Stimulated activated CD8-positive, alpha-beta memory T cell treated with anti-CD3 and anti-CD28 coated beads, Interleukin-7, amount 100 ng/mL, for 48 hours (primary cell): ENCODE measurements at places on chromosomes 4 and X.

- no peak for DNase-seq
These were observed 60.4 kb upstream of the PDHA2 start for GRCh38 chr4:95779447-95779846.

- DNase-seq = no peak
These were observed 2.1 kb downstream of the BRWD3 start for GRCh38 chrX:80807606-80807991.

DNA sequence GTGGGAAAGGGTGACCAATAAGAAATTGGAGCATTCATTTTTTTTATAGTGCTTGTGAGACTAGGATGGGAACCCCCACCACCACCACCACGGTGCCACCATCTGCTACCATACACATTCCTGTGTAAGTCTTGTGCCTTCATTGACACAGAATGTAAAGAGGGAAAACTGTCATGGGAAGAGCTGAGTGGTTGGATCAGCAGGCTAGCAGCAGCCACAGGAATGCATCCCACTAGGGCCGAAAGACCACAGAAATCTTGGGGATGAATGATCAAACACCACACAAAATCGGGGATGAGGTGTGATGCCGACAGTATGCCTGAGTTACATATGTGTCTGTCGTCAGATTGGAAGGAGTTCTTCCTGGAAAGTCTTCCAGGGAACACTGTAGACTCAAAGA lies 69.2 kb downstream of the SRPX start:
- DNase-seq = no peak

DNA sequence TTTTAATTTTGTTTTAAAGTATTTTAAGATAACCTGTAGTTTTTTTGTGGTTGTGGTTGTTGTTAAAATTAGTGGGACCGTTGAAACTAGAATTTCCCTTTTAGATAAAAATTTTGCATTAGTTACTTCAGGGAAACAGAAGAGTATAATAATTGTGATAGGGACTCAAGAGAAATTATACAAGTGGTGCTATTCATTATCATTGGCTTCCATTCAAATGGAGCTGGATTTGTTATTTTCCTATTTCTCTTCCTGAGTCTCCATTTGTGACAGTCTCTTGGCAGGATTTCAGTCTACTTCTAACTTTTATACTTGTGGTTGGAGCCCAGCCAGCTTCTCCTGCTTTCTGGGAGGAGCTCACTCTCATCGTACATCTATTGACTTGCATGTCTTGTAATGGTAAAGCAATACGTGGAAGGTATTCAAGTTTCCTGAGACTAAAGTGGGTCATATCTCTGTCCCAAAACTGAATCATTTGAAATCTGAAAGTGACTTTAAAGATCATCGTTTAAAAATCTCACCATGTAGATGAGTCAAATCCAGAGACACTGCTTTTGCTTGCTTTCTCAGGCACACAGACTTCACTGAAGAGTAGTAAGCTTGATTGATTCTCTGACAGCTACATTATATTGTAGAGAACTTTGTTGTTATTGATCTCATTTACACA lies 155.8 kb downstream of the RPA4 start:
- DNase-seq = no peak

DNA sequence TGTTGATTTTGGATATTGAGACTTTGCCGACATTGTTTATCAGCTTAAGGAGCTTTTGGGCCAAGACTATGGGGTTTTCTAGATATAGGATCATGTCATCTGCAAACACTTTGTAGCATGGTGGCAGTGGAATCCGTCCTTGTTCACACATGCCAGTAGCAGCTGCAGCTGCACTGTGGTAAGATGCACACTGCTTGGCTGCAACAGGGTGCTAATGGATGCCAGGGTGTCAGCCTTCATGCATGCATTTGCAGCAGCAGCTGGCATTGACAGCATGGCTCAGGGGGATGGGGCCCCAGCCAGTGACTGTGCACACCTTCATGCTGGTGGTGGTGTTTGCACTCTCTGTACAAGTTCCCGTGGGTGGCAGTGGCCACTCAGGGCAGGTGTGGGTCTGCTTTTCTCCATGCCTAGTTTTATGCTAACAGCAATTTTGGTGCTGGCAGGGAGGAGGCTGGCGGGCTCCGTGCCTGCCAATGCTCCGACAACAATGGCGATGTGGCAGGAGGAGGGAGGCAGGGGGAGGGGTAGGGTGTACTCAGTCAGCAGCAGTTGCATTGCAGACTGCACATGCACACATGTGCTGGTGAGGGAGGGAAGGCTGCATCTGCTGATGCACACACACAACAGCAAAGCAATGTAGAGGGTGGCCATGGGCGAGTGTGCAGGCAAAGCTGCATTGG lies 37.5 kb downstream of the BEX3 start:
- DNase-seq = no peak

- DNase-seq = no peak
These were observed 168.9 kb downstream of the DCK start for GRCh38 chr4:71162386-71162785.

DNA sequence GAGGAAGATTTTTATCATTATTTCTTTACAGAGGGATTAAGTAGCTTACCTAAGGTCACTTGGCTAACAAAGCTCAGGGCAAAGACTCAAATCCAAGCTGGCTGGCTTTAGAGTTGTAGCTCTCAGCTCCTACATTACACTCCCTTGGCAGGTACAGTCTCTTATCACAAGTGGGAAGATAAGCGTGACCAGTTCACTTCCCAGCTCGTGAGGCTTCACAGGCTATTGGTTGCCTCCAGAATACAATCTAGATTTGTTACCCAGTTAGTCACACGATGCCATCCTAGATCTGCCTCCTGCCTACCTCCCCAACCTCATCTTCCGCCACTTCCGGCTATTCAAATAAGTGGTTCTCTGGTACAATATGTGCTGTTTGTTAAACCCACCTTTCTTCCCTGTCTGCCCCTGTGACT lies 3.7 kb downstream of the MMRN1 start:
- no peak for DNase-seq

- DNase-seq = no peak
These were observed 32.2 kb downstream of the GPAT3 start for GRCh38 chr4:83568062-83568461.

GRCh38 chr4:56649445-56650261 lies 31.4 kb downstream of the HOPX start:
- no peak for DNase-seq

DNA sequence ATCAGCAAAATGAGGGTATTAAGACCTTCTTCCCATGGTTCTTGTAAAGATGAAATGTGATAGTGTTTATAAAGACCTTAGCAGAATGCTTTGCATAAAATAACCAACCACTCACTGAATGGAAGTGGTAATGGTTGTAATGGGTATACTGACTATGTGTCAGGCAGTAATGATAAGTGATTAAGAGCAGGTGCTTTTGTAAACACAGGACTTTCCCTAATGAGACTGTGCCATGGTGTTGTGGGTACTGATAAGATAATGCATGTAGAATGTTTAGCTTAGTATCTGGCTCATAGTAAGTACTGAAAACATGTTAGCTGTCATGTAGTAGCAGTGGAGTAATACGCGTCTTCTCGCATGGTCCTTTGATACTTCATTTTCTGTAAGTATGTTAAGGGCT lies 6.9 kb downstream of the LSM6 start:
- DNase-seq = no peak

DNA sequence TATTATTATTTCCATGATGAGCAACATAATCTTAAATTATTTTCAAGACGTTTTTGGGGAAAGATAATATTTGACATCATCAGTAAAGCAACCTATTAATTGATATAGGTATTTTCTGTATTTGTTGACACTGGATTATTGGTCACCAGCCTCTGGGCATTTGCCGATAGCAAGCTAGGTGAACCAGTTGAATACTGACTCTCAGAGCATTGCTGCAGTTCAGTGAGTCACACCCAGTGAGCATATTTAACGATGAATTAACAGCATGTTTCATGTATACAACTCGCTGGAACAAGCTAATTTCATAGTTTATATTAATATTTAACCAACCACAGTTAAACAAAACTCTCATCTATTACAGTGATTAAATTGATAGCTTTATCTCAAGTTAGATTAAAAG lies 1006.0 kb upstream of the DIAPH2 start:
- DNase-seq = no peak

DNA sequence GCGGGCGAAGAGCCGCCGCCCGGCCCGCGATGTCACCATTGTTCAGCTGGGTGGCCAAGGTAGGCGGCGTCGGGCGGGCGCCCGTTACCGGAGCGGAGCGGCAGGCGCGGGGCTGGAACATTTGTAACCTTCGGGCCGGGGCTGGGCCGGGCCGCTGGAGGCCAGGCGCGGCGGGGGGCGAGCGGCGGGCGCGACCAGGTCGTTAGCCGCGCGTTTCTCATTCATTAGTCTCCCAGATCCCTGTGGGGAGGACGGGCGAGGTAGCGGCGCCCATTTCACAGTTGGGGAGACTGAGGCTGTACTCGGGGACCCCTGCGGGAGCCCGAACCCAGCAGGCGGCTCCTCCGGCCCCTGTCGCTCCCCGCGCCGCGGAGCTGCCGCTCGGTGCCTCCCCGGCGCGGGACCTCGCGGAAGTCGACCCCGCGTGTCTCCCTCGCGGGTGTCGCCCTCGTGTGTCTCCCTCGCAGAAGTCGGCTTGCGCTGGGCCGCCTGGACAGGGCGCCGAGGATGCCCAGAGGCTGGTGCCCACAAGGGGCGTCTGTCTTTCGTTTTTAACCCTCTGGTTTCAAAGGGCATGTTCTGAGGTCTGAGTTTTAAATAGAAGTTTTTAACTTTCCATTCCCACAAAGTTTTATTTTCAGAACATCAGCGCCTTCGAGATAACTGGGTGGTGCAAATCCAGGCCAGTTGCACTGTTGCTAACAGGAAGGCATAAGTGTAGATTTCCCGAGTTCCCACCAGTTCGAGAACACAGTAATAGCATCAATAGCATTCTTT lies 17.5 kb downstream of the PTTG2 start:
- peak; percentile 49 for DNase-seq

DNA sequence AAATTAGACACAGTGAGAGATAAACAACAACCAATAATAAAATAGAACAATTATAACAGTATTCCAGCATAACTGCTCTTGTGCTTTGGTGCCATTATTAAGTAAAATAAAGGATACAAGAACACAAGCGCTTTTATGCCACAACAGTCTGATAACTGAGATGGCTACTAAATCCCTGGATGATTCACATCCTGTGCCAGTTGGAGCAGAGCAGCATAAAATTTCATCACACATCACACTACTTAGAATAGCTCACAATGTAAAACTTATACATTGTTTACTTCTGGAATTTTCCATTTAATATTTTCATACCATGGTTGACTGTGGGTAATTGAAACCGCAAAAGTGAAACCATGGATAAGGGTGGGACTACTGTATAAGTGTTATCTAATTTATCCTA lies 399.9 kb upstream of the CNKSR2 start:
- DNase-seq = no peak

- no peak for DNase-seq
These were observed 11.3 kb upstream of the LIMCH1 start for GRCh38 chr4:41526628-41527027.

DNA sequence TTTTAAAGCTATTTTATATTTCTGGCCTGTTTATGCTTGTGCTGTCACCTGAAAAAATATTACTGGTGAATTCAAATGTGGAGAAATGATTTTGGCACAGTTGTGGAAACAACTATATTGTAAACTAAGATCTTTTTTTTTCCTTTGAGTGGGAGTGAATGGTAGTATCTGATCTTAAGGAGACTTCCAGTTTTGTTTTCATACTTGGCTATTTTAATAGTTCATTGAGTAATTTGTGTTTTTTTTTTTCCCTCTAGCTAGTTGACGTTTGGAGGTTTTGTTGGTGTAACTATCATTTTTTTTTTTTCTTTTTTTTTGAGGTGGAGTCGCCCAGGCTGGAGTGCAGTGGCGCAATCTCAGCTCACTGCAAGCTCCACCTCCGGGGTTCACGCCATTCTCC lies 10.5 kb downstream of the STAG2 start:
- DNase-seq = no peak

- no peak for DNase-seq
These were observed 30.6 kb upstream of the SCML1 start for GRCh38 chrX:17706676-17707075.

- no peak for DNase-seq
These were observed 5.0 kb downstream of the ARMCX5 start for GRCh38 chrX:102604327-102604726.

GRCh38 chr4:119211867-119212233 lies 663 bp upstream of the USP53 start:
- DNase-seq = no peak

- DNase-seq = no peak
These were observed 197.8 kb upstream of the AGTR2 start for GRCh38 chrX:115972717-115973116.

DNA sequence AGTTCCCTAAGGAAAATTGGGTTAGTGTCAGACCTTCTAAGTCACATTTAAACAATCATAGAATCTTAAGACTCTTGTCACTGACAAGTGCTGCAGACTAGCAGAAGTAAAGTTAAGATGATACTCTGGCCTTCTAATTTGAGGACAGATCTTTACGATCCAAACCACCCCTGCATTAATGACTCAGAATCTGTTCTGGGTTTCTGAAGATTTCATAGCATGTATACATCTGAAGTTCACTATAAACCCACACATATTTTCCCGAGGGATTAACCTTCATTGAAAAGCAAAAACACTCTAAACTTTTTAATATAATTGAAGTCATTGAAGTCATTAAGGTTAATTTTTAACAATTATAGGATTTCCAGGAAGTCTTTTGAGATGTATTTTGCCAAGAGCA lies 674.3 kb downstream of the IQCM start:
- DNase-seq = no peak

GRCh38 chr4:102799816-102800215 lies 27.5 kb downstream of the UBE2D3 start:
- DNase-seq = no peak

GRCh38 chr4:41646862-41647261 lies 101.7 kb downstream of the PHOX2B start:
- no peak for DNase-seq

- no peak for DNase-seq
These were observed 15.2 kb downstream of the CTBP1 start for GRCh38 chr4:1233641-1234308.

DNA sequence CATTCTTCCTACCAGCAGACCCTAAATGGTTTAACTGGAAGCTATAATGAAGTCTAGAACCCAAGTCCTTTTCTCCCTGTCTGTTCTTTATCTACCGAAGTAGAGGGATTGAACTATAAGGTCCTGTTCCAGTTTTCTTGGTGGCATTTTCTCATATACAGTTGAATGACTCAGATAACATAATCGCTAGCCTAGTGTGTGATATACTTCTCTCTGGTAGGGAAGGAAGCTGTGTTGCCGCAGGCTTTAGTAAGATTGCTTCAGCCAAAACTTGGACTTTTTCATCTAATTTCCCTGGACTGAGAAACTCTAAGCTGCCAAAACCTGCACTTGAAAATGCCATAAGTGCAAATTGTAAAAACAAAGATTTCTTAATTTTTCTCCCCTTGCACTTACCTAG lies 123.4 kb downstream of the NWD2 start:
- no peak for DNase-seq

GRCh38 chr4:94634271-94634670 lies 123.5 kb upstream of the BMPR1B start:
- no peak for DNase-seq

DNA sequence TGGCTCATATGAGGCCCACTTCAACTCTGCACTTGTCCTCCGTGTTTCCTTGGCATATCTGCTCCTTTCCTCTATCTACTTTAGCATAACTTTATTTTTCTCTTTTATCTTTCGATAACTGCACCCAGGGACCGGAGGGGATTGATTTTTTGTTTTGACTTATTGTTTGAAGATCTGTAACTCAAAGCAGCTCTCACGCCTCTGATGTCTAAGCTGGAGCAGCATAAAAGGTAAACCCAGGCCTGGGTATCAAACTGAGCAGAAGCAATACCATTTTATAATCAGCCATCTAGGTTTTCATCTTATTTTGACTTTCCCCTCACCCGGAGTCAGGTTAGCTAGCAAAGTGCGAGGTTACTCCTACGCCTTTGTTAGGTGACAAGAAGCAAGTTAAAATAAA lies 28.4 kb downstream of the LEF1 start:
- no peak for DNase-seq

- DNase-seq = no peak
These were observed 58.0 kb upstream of the PPARGC1A start for GRCh38 chr4:23947826-23948225.
